ELR (cell line): ENCODE measurements at places on chromosomes 1 and 21.

DNA sequence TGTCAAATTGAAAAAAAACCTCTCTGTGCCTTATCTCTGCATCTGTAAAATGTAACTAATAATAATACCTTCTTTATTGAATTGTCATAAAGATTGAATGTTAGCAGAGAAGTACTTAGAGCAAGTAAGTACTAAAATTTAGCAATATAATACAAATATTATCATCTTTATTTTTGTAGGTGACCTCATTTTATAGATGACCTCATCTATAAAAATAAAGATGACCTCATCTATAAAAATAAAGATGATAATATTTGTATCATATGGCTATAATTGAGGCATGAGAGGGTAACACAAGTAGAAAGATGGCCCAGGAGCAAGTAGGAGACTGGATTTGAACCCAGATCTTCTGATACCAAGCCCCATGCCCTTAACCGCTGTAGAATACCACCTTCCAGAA is 193.2 kb upstream of the FOXD3 start:
- DNase-seq, result no peak

DNA sequence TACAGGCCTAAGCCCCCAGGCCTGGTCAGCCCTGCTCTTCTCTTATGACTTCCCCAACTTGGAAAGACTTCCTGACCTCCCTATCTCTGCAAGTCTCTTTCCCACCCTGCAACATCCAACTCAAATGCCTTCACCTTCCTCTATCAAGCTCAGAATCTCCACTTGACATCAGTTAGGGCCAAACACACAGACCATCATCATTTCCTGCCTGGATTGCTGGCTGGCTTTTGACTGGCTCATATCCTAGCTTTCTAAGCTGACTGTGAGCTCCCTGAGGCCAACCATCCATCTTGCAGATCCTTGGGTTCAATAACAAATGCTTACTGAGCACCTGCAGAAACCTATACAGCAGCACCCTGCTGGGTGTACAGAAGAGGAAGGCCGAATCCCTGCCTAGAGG is 137.3 kb upstream of the EDN2 start:
- no peak for DNase-seq

- DNase-seq, result no peak
Observed at GRCh38 chr1:31669786-31670592, 25.3 kb upstream of the PEF1 start.

DNA sequence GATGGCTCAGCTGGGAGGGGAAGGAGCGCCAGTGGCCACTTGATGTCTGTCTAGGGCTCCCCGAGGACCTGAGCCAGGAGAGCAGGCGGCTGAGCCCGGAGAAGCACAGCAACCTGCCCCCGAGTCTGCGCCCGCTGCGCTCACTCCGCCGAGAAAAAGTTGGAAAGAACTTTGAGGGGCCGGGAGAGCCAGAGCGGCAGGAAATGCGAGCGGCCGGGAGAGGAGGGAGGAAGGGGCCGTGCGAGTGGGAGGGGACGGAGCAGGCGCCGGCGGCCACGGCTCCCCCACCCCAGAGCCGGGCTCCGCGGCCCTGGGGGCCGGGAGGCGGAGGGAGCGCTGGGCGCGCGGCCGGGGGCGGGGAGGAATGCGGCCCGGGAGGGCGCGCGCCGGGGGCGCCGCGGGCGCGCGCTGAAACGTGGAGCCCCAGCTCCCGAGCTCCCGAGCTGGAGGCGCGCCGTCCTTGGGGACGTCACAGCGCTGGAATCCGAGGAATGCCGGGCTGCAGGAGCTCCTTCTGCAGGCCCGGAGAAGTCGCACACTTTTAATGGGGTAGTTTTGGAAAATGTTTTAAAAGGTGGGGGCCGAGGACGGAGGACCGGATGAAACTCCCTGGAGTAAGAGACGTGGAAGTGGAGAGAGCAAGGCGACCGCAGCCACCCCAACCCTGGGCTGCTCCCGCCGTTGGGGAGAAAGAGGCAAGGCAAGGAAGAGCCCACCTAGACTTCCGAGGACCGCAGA is at the start of gene PTPN14:
TSS of gene PTPN14 (minus strand) at position 167 of the 738 bp plus-strand sequence. CDS start 86,799 bp downstream, outside the sequence.
- peak; percentile 97 for DNase-seq

- DNase-seq, result no peak
Observed at GRCh38 chr21:43694437-43695079, 24.4 kb upstream of the PDXK start.

DNA sequence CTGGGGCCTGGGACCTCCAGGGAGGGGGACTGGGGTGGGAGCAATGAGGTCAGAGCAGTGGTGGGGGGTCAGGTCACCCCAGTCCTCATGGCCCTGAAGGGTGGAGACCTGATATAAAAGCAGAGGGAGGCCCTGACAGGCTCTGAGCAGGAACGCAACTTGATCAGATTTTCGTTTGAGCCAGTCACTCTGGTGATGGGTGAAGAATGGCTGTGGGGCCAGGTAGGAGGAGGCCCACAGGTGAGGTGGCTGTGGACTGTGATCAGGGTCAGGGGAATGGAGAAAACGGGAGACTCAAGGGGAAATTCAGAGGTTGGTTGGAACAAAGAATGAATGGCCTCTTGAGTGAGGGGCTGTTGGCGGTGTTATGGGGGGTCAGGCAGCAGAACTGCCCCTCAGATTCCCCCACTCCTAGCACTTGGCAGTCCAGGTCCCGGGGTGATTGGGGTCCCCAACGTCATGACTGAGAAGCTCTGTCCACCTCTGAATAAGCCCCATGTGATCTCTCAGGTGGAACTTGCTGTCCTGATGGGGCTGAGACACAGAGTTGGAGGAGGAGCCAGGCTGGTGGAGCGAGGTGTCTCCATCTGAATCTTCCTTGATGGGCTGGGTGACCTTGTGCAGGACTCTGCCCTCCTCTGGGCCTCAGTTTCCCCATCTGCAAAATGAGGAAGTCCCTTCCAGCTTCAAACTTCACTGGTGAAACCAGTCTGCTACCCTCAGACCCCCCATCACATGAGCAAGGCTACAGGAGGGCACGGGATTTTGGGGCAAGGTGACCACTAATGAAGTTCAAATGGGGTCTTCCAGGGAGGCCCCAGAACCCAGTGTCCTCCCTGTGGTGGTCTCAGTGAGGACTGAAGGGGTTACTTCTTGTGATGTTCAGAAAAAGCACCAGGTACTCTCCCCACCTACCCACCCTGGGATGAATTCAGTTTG is 683.0 kb downstream of the MATN1 start:
- DNase-seq, result no peak

DNA sequence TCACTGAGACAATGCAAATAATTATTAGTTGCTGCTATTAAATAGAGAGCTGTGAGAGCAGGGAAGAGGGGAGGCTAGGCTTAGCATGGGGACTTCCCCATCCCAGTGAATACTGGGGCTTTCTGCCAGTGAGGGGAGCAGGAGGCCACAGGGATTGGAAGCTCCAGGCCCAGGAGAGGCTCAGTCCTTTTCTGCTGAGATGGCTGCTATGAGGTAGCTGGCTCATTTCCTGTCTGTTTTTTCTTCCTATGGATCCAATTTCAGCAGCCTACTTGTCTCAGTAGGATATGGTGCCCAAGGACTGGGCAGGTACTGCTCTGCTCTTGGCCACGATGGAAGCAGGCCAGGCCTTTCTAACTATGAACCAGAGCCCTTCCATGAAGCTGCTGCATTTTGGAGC is 10.0 kb downstream of the STMN1 start:
- DNase-seq, result peak; percentile 73
